ENCODE measurements at places on chromosomes 7 and 10.

DNA sequence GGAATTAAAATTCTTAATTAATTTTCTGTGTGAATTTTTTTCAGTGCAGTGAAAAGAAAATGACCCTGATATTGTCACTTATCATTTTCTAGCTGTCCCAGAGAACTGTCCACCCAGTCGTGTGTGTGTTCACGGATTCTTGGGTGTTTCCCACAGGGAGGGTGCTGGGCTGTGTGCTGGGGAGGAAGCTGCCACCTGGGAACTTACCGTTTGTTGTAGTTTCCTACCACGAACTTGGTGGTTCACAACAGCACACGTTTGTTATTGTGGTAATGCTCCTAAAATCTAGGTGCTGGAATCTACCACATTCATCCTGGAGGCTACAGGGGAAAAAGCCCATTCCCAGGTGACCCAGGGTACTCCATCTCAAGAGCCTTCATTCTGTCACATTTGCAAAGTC lies 276.1 kb downstream of the GLRX3 start:
- no peak for DNase-seq

DNA sequence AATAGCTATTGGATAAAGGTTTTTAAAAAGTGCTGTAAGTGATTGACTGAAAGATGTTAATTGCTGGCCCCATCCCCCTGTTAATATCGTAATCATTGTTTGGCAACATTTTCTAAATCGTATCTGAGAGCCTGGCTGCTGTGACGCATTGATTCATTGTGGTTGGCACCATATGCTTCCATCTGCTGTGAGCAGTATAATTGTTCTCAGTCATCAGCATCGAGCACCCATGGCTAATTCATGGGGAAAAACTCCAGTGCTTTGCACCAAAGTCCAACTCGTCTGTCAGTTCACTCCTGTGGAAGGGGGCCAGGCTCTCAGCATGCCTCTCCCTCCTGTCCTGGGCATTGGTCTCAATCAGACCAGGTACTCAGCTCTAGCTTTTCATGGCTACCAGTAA lies 205.2 kb downstream of the STK31 start:
- DNase-seq: no peak

DNA sequence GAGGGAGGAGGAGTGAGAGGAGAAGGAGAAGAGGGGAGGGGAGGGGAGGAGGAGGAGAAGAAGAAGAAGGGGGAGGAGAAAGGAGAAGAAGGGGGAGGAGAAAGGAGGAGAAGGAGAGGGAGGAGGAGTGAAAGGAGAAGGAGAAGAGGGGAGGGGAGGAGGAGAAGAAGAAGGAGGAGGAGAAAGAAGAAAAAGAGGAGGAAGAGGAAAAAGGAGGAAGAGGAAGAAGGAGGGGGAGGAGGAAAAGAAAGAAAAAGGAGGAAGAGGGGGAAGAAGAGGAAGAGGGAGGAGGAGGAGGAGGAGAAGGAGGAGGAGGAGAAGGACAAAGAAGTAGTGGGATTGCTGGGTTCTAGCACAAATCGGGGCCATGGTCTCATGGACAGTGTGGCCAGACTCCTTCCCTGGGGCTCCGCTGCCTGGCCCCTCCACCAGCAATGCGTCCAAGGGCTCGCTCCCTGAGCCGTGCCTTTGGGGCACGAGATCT lies 4.2 kb upstream of the MAFK start:
- no peak for DNase-seq

DNA sequence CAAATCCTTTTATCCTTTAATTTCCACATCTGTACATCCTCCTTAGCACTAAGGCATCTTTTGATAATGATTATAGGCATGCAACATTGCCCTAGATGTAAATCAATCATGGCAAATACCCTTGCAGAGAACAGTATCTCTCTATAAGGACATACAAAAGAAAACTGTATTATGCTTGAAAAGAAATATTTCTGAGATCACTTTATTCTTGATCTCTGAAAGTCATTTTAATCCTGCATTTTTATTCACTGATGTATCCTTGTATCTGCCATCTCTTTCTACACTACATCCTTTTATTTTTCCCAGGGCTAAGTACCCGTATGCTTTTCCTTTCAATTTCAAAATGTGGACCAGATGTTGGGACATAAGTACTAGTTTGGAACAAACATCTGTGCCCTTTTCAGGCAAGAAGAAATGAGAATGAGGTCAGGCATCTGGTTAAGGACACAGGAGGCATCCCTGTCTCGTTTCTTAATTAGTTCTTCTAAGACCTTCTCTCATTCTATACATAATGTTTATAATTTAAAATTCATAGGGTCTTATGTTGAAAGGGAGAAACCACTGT lies 338.6 kb downstream of the CNTNAP2 start:
- no peak for DNase-seq

DNA sequence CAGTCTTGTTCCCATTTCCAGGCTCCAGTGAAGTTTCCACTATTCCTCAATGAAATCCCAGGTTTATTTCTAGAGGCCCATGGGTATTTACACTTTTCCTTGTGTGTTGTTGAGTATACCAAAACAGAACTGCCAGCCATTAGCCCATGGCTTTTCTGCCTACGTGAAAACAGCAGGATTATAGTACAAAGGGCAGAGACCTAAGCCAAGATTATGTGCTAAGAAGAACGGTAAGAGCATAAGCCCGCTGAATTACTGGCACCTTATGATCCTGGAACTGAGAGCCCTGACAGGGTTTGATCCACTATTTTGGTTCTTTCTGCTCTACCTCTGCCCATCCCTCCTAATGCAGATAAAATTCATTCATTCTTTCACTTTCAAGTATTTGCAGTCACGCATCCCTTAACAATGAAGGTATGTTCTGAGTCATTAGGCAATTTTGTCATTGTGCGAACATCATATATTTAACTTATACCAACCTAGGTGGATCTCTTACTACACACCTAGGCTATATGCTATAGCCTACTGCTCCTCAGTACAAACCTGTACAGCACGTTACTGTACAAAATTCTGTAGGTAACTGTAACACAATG lies 16.0 kb downstream of the SEMA3C start:
- DNase-seq: peak; percentile 21

GRCh38 chr10:108709927-108710722 lies 1213.2 kb downstream of the XPNPEP1 start:
- DNase-seq: no peak

- no peak for DNase-seq
Observed at GRCh38 chr10:23994459-23995046, 214.4 kb upstream of the KIAA1217 start.

DNA sequence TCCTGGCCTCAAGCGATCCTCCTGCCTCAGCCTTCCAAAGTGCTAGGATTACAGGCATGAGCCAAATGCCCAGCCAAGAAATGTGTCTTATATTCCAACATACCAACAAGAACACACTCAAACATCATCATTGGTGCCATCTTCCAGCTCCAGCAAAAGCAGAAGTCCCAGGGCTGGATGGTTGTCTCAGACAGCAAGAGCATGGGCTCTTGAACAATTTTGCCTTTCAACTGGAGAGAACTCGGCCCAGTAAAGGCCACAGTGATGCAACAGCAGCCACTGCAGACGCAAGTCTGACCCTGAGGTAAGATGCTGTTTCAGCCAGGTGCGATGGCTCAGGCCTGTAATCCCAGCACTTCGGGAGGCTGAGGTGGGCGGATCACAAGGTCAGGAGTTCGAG lies 52.8 kb upstream of the NFE2L3 start:
- no peak for DNase-seq

- DNase-seq: no peak
Observed at GRCh38 chr10:22564060-22564459, 150.3 kb downstream of the PIP4K2A start.

GRCh38 chr7:99027841-99028240 lies 116.1 kb downstream of the SMURF1 start:
- no peak for DNase-seq

DNA sequence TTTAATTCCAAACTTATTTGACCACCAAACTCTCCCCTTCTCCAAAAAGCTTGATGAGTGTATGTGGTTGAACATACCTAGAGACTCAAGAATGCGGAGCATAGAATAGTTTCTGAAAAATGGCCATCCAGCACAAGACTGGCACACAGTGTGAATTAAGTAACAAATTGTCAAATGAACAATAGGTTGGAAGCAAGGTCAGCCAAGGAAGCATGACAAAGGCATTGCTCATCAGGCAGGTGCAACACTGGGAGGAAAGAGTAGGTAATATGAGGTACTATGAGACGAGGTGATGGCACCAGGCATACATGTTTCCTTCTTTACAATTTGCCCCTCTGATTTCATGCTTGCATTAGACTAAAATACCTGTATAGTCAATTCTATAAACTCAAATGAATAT lies 73.7 kb downstream of the DKK1 start:
- no peak for DNase-seq

DNA sequence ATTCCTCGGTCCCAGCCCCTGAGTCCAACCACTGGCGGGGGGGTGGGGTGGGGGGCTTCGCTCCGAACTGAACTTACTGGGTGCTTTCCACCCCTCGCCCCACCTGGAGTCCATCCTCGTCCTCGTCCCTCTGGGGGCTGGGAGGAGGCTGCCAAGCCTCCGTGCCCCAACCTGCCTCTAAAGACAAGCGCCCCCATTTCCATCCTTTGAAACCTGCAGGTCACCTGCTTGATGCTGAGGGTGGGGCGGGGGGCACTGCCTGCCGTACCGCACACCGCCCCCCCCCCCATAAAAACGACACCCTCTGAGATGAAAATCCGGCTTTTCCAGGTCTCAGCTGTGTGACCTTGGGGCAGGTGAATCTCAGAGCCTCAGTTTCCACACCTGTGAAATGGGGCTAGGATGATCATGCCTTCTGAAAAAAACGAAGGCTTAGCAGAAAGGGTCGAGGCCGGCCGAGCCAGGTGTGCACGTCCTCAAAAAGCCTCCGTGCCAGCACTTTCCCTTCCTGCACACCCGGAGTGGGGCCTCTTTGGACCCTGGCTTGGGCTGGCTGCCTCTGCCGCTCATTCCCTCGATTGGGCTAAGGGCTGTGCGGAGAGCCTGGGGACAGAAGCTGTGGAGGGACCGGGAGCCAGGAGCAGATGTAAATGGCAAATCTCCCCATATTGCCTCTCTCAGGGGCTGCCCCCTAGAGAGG lies 967 bp downstream of the ELFN1 start:
- no peak for DNase-seq

DNA sequence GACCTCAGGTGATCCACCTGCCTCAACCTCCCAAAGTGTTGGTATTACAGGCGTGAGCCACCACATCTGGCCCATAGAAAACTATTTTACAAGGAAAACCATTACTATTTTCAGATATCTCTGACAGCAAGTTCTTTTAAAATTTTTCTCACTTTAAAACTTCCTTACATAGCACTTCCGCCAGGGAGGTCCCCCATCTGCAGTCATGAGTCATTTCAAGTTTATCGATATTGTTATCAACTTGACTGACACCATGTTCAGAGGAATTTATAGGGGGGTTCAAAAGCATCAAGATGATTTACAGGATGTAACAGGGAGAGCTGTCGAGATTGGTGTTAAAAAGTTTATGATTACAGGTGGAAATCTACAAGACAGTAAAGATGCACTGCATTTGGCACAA lies 88.8 kb downstream of the NRBF2 start:
- no peak for DNase-seq

DNA sequence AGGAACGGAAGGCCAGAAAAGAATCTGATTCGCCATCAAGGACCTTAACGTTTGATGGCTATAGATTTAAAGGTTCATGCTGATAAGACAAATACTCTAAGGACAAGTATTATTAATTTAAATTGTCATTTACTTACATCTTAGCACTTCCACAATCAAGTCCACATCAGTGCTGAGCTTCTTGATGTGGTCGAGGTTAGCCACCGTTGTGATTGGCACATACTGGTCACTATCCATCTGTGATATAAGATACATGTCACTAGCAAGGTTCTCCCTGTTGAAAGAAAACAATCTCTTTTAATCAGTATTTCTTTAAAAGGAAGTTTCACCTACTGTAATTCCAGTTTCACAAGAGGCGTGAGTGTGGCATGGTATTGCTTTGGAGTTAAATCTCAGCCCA lies 88.7 kb downstream of the LARP4B start:
- DNase-seq: no peak

DNA sequence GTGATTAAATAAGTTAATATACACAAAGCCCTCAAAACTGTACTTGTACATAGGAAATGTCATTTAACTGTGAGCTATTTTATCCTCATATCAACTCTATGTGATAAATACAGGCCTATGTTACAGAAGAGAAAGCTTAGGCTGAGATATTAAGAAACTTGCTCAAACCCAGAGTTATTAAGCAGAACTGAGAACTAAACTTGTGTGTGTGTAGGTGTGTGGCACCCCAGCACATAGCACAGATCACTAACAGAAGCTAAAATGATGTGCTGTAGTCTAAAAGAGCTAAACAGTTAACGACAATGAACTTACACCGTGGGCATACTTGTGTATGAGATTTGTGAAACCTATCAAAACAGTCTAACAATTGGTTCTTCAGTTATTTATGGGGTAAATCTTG lies 34.5 kb downstream of the MTPN start:
- DNase-seq: no peak

DNA sequence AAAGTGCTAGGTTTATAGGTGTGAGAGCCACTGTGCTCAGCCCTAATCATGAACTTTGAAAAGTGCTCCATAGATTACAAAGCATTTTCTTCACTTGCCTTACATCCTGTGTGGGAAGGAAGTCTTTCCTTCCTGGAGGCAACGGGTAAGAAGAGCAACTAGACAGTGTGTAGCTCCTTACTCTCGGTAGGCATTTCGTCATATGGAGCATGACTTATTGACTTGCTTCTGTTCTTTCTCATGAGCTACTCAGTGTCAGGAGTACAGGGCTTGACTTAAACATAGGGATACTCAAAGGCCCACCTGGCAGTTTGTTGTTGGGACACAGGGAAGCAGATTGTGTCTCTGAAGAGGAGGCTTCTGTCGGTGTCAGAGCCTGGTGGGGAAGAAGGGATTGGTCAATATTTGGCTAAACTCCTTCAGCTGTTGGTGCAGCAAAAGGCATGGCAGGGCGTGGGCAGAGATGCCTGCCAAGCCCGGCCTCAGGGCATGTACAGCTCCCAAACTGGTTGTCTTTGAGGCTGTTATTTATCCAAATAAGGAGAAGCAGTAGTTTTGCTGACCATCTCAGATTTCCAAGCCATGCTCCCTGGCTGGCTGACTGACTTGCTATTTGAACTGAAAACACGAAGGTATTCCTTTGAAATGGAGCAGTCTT lies 248.9 kb downstream of the KIAA1217 start:
- DNase-seq: no peak

DNA sequence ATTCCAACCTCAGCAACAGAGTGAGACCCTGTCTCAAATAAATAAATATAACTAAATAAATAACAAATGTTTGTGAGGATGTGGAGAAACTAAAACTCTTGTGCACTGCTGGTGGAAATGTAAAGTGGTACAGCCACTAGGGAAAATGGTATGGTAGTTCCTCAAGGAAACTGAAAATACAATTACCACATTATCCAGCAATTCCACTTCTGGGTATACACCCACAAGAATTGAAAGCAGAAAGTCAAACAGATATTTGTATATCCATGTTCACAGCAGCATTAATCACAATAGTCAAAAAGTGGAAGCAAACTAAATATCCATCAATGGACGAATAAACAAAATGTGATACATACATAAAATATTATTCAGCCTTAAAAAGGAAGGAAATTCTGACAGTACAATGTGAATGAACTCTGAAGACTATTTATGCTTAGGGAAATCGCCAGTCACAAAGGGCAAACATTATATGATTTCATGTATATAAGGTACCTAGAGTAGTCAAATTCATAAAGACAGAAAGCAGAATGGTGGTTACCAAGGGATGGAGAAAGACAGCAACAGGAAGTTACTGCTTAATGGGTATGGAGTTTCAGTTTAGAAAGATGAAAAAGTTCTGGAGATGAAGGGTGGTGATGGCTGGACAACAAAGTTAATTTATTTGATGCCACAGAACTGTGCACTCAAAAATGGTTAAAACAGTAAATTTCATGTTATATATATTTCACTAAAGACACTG lies 9.8 kb downstream of the ARHGAP12 start:
- DNase-seq: no peak
